ENCODE measurements at places on chromosomes 2 and 18.

DNA sequence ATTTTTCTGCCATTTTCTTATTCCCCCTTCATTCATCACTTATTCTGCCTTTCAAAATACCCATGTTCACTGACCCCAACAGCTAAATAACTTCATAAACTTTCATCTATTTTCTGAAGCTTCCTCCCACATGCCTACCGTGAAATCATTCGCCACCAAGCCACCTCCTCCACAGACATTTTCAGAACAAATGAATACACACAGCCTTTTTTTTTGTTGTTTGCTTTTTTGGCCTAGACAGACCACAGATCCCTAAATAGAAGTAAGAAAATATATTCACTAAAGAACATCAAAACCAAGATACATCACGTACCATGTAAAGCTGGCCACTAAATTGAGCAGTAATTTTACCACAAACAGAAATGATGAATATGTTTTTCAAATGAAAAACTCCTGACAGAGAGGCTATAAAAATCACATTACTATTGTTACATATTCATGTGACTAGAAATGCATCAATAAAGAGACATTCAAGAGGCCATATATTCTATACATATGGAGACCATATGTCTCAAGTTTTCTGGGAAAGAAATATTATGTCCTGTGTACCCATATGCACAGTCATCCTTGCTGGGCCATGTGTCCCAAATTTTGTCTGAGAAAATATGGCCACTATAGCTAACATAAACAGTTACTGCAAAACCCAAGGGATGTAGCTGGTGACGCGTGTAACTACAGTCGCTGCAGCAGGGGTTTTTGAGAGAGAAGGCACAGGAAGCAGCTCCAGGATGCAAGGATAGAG, 200.3 kb downstream of the FBXO15 start:
- no peak for DNase-seq

DNA sequence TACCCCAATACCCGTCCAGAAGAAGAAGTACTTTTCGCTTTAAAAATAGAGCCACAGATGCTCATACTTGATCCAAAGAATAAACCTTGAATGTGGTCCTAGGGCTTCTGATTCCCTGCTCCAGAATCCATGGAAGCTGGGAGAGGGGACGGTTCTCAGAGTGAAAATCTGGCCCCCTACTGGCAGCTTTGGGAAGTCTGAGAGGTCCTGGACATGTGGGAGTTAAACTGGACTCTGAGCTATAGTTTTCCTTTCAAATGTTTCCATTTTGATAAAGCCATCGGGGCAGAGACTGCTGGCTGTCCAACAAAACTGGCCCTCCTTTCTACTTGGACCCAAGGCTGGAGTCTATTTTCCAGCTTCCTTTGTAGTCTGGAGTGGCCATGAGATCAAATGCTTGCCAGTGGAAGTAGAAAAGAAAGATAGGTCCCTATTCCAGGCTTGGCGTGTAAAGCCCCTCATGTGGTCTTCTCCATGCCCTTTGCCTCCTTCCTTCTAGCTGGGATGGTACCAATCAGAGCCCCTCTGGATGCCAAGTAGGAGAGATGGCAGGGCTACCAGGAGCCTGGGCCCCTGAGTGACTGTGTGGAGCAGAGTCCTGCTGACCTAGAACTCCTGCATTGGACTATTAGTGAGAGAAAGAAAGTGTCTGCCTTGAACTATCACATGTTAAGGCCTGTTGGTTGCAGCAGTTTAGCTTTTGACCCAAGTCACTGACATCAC, 37.7 kb upstream of the TBC1D8 start:
- no peak for DNase-seq

DNA sequence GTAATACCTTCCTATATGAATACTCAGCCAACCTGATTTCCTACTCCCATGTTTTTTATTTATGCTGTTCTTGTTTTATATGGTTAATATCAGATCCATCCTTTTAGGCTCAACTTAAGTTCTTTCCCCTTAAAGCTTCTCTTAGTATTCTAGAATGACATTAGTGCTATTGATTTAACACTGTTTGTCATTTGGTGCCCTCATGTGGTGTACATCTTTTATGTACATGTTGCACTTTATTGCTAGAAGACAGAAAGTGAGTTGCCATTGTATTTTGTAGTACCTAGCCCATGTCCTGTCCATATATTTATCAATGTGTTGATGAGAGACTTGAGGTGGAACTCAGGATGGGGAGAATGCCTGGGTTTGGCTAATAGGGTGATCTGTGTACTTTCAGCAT, 2.5 kb downstream of the HTRA2 start:
- DNase-seq = no peak

DNA sequence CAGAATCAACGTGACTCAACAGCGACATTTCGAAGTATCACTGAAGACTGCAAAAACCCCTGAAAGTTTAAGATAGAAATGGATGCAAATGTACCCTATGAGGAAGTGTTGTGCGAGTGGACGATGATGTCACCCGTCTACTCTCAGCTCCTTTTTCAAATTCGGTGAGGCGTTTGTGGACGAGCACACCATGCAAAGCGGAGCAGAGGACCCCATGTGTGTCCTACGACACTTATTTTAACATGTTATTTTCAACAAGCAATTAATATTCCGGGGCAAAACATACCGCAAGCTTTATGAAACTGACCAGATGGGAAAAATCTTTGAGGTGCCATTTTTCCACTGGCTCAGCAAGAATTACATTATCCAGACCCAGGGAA, 2.0 kb downstream of the PXDN start:
- DNase-seq = no peak

GRCh38 chr2:52356556-52356955, 1324.6 kb upstream of the NRXN1 start:
- no peak for DNase-seq
